ENCODE measurements at places on chromosomes 7 and 10. TPM values are rescaled to one million over a fixed set of nuclear protein-coding genes. Genes with fewer than 3 reads are reported as not detected.

Gene FKBP9
- 3.5 TPM for total RNA-seq

Gene PNLIPRP3
- not detected for total RNA-seq

Gene CDC14C
- not detected for total RNA-seq

Gene CRYGN
- total RNA-seq: not detected

Gene EBLN1
- total RNA-seq: not detected

Gene DHTKD1
- total RNA-seq: 21.1 TPM

Gene EN2
- not detected for total RNA-seq

Gene ZFAND2A
- total RNA-seq: 20.5 TPM

Gene SPDYE2B
- not detected for total RNA-seq

Gene CUZD1
- total RNA-seq: 2.5 TPM

Gene GARIN1A
- 0.48 TPM for total RNA-seq

Gene PON3
- 0.14 TPM for total RNA-seq

Gene PAX4
- not detected for total RNA-seq

Gene MKLN1
- 38.3 TPM for total RNA-seq

Gene NUDT13
- total RNA-seq: 1.0 TPM

Gene ANKRD61
- total RNA-seq: 0.25 TPM

Gene TAS2R41
- not detected for total RNA-seq

Gene SCART1
- 1.3 TPM for total RNA-seq

Gene CFAP46
- not detected for total RNA-seq

Gene UPK3BL2
- total RNA-seq: 18.1 TPM

Gene LRRC18
- not detected for total RNA-seq

Gene TFR2
- 19.7 TPM for total RNA-seq

Gene CXCL12
- not detected for total RNA-seq

Gene ENTPD1
- total RNA-seq: 37.5 TPM

Gene GDF2
- total RNA-seq: not detected

Data from activated T-helper 2 cell treated with anti-CD3 and anti-CD28 coated beads, Interferon-gamma antibody, Interleukin-2, Interleukin-4, amounts not matched to agents 10 μg/mL and 5 μg/mL and 100 μg/mL, durations not matched to agents 14 hours and 24 hours and 36 hours (primary cell).